H9 (cell line): ENCODE measurements at places on chromosomes 11 and 22.

DNA sequence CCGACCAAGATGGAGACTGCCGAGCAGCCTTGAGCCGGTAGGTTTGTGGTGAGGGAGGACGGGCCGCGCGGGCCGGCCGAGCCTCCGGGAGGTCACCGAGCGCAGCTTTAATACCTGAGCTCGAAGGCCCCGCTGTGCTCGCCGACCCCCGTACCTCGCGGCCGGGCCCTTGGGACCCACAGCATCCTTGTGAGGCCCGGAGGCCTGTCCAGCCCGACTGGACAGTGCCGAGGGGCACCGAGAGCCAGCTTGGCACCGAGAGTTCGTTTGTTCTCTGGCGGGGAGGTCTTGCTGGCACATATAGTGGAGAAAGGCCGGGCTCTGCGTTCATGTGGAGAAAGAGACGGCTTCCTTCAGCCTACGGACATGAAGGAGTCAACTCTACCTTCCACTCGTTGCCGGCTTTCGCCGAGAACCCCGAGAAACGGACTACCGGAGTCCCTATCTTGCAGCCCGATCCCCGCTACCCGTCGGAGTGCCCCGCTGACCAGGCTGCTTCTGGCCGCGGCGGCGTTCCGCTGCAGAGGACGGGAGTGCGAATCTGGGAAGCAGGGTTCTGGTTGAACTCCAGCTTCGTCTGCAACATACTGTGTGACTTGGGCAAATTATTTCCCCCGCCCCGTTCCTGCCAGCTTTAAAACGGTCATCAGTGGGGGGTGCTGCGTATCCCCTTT, 349 bp downstream of the TSSC4 start:
- no peak for DNase-seq

- no peak for DNase-seq
Measured at GRCh38 chr11:60954421-60954820, 2.4 kb upstream of the SLC15A3 start.

- no peak for DNase-seq
Measured at GRCh38 chr11:67027483-67027930, 4.6 kb downstream of the SYT12 start.

GRCh38 chr22:49297286-49297870, 530.3 kb downstream of the BRD1 start:
- peak; percentile 17 for DNase-seq

DNA sequence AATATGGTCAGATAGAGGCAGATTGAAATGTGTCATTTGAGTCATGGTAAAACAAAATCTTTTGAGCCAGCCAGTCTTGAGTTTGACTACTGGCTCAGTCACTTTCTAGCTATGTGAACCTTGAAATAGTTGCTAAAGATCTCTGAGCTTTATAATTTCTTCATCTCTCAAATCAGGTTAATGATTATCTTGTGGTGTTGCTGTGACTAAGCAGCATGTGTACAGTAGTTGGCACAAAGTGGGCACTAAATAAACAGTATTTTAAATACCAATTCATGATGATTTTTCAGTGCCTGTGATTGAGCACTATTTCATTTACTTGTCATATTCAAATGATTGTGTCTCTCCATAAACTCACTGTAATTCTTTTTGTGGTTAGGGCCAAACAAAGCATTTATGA, 70.8 kb downstream of the RAB38 start:
- DNase-seq: no peak

GRCh38 chr22:17228725-17229126, 9.5 kb upstream of the ADA2 start:
- DNase-seq: no peak

- no peak for DNase-seq
Measured at GRCh38 chr11:66861774-66862558, 5.1 kb downstream of the LRFN4 start.

GRCh38 chr11:91926965-91927364, 297.7 kb upstream of the FAT3 start:
- DNase-seq: no peak

- peak; percentile 21 for DNase-seq
Measured at GRCh38 chr11:73249853-73250783, 22.0 kb upstream of the P2RY6 start.

DNA sequence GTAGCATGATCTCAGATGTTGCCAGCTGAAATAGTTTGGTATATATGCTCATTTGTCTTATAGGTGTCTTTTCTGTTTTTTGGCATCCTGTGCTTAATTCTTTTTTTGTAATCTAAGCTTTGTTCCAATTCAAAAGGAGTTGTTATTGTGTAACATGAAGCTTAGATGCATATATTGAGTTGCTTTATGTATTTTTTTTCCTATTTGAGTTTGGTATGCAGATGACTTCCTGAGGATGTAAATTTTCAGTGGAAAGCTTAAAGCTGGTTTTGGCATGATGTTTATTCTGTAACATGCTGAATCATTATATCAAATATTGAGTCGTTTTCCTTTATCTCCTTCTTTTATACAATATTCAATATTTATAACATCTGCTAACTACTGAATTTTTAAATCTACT, 69.4 kb downstream of the DDX10 start:
- DNase-seq: no peak

DNA sequence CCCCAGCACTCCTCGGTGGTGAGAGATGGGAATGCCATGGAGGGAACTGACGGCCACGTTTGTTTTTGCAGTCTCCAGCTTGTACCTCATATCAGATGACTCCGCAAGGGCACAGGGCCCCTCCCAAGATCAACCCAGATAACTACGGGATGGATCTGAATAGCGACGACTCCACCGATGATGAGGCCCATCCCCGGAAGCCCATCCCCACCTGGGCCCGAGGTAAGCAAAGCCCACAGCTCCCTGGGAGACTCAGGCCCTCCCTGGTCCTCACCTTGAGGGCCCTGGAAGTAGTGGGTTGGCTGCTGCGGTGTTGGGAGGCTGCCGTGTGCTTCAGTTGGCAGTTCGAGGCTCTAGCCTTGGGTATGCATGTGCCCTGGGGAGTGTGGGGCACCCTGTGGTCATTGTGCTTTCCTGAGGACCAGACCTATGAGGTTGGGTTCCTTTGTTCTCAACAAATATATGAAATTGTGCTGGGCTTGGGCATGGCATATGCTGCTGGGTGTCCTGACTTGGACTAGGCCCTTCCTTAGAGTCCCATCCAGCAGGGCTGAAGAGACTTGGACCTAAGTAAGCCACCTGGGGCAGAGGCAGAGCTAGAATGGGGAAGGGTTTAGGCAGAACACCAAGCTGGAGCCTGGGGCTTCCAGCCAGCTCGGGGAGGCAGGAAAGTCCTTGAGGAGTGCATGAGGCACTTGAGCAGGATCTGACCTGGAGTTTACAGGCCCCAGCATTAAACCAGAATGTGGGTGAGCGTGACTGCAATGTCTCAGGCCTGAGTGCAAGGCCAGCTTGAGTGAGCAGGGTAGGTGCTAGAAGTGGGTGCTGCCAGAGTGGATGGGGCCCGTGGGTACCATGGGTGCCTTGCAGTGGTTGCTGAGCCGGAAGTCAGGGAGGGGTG, 26.4 kb downstream of the INCENP start:
- DNase-seq: peak; percentile 10

DNA sequence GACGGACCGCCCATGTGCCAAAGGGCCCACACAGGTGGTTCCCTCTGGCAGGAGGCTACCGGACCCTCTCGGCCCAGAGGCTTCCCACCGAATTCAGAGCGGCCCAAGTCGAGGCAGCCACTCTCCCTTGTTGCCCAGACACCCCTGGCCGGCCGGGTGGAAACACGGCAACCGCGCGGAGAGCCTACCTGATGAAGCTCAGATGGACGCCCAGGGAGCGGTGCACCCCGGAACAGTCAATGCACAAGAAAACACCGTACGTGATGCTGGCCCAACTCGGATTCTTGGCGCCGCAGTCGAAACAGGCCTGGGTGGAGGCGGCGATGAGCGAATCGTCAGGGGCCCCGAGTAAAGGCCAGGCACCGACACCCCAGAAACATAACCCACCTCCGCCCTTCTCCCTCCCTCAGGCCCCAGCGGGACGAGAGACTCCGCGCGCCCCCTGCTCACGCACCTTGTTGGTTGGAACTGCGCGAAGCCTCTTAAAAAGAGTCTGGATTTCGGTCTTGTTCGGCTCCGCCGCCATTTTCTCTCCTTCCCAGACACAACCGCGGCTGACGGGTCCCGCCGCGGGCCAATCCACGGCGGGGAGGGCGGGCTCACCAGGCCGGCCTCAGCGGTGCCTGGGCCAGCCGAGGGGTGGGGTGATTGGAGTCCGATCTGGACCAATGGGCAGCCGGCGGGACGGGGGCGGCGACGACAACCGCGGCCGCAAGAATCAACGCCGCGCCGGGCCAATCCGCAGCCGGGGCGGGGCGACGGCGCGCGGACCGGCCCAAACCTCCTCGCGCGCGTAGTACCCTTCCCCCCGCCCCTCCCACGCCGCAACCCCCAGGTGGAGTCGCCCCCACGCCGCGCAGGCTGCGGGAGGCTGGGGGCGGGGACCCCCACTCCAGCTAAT, at the start of gene ARFGAP2:
TSS of gene ARFGAP2 (minus strand) at position 552 of the 901 bp plus-strand sequence. CDS start at position 526, 26 bp downstream.
- DNase-seq: peak; percentile 95

DNA sequence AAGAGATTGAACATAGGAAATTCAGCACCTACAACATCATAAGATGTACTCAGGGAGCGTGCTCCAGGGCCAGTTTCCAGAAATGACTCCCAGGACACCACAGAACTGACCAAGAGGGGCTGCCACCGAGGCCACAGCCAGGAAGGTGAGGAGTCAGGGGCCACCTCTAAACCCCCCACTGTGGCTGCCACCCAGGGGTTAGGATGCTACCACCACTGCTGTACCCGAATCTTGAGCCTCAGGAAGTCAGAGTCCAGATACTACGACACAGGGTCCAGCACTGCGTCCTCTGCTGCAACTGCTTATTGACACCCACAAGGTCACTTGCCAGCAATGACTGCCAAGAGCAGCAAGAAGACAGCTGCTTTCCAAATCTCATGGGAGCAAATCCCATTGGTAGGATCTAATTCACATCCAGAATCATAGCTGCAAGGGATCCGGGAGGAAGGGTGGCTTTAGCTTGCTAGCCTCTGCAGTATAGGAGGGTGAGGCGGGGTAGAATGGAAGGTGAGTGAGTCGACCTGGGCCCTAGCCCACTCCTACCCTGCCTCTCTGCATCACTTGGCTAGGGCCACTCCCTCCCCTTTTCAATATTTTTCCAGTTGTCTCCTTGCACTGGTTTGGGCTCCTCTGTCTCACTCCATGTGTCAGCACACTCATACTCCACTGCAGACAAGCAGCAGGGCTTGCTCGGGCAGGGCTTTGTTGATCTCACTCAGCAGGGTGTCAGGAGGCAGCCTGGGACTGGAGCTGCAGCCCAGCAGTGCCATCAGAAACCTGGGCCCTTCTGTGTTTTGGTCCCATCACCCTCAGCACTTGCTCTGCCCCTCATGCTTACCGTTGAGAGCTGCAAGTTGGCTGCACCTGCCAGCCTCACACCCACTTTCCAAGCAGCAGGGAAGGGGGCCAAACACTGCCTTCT, 18.1 kb upstream of the CYTH4 start:
- peak; percentile 21 for DNase-seq

DNA sequence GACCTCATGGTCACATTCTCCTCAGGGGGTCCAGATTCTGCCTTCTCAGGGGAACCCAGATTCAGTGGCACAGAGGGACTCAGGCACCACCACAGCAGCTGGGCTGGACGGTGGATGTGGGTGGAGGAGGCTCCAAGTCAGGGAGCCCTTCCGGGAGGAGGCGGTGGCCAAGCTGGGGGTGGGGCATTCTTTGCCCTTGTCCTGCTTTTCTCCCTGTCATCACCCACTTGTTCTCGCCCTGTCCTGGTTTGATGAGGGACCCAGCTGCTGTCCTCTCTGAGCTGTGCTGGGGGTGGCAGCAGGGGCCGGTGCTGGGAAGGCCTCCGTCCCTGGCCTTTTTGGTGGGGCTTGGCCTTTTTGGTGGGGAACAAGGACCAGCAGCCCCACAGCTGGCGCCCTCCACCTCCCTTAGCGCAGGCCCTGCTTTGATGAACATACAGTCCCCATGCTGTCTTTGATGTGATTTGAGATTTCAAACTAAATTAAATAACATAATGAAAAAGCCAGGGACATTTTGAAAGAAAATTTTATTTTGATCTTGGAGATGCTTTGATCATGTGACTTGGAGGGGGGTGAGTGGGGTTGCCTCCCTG, 1168.2 kb downstream of the BRD1 start:
- DNase-seq: no peak

DNA sequence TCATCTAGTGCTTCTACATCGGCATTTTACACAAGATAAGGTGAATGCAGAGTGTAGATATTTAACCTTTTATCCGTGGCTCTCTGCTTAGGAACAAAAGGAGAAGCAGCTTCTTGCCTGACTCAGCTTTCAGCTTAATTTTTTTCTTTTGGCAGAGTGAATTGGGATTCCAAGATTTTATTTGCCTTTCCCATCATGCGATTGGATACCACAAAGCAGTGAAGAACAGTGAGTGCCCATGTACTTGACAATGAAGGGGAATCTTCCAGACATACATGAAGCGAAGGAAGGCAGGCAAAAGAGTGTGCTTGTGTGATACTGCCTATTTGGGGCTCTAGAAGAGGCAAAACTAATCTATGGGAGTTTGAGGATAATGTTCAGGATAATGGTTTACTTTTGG, 17.0 kb upstream of the CHKA start:
- DNase-seq: no peak

DNA sequence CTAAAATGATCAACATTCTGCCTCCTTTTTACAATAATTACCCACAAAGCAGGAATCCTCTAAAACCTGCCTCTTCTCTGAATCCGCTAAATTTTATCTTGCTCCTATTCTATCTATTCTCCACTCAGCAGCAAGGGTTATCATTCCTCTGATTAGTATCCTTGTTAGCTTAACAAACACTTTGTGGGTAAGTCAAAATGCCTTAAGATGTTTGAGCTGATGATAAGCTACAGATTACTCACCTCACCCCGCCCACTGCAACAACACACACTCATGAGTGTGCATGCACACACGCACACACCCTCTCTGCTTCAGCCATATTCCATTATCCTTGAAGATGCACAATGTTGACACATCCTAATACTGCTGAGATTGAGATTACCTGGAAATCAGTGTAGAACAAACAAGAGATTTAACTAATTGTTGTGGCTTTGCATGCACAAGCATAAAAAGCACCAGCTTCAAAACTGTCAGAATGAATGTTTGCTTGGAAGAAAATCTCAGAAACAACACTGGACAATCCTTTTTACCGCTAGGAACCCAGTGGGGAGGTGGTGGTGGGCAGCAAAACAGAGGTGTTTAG, 130.9 kb downstream of the BBOX1 start:
- DNase-seq: no peak

DNA sequence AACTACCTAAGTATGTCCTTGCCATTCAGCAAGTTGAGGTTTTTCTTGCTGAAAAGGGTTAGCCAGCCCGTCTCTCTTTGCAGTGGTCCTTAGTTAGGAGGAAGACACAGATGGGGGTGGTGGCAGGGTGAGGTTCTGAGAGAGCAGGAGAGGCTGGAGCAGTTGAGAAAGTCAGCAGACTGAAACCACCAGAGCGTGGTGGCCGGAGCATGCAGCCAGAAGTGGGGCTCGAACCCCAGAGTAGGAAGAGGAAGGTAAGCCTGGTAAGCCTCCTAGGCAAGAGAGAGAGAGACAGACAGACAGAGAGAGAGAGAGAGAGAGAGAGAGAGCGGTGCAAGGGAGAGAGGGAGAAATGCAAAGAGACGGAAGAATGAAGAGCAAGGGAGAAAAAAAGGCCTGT, 9.2 kb upstream of the SCN4B start:
- no peak for DNase-seq

GRCh38 chr11:101357771-101358170, 226.0 kb downstream of the TRPC6 start:
- no peak for DNase-seq

GRCh38 chr11:127818625-127819024, 768.7 kb downstream of the ETS1 start:
- DNase-seq: no peak
